ENCODE measurements at places on chromosomes 4 and X. TPM values are rescaled to one million over a fixed set of nuclear protein-coding genes. Genes with fewer than 3 reads are reported as not detected.
A peak's percentile ranks its signal among the peaks of the same experiment; 100 is the strongest.

- DNase-seq: no peak
- no peak overlapping the region for H3K27ac ChIP-seq
- H3K27me3 ChIP-seq: no peaks in the 10 kb centered on the region
- no peak overlapping the region for H3K4me3 ChIP-seq
- no peaks in the 10 kb centered on the region for H3K36me3 ChIP-seq
Measured at GRCh38 chr4:183355405-183355804, 33.2 kb upstream of the CLDN24 start.

DNA sequence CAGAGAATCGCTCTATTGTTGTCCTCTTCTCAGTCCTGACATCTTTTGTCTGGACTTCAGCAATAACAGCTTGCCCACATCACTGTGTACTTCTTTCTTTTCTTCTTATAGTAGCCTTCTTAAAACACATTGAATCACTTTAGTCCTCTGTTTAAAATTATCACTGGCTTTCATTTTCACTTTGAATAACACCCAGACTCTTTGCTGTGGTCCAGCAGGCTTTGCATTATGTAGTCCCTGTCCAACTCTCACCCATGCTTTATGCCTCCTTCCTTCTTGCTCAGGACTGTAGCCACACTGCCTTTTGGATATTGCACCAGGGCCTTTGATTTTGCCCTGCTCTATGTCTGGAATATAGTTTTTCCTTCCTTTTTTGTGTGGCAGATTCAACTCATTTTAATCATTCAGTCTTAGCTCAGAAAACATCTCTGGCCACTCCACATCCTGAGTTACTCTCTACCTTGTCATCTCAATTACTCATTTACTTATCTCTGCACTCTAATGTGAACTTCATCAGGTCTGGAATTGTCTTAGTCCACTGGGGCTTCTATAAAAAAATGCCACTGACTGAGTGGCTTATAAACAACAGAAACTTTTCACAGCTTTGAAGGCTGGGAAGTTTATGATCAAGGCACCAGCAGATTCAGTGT lies 168.2 kb downstream of the C4orf33 start:
- no peak overlapping the region for H3K27ac ChIP-seq
- H3K36me3 ChIP-seq: no peaks in the 10 kb centered on the region
- peaks cover 5% of the 10 kb centered on the region for H3K4me1 ChIP-seq
- no peak overlapping the region for H3K4me3 ChIP-seq

GRCh38 chr4:55763996-55764395 lies 55.6 kb upstream of the EXOC1L start:
- H3K27ac ChIP-seq: no peak overlapping the region
- no peaks in the 10 kb centered on the region for H3K36me3 ChIP-seq
- no peaks in the 10 kb centered on the region for H3K27me3 ChIP-seq
- H3K4me1 ChIP-seq: peaks cover 15% of the 10 kb centered on the region
- H3K4me3 ChIP-seq: no peak overlapping the region

DNA sequence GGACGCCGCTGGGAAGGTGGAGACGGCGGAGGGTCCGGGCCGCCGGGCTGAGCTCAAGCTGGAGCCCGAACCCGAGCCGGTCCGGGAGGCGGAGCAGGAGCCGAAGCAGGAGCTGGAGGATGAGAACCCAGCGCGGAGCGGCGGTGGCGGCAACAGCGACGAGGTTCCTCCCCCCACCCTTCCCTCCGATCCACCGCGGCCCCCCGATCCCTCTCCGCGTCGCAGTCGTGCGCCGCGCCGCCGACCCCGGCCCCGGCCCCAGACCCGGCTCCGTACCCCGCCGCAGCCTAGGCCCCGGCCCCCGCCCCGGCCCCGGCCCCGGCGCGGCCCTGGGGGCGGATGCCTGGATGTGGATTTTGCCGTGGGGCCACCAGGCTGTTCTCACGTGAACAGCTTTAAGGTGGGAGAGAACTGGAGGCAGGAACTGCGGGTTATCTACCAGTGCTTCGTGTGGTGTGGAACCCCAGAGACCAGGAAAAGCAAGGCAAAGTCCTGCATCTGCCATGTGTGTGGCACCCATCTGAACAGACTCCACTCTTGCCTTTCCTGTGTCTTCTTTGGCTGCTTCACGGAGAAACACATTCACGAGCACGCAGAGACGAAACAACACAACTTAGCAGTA lies 483 bp downstream of the USP27X start:
- no peak for DNase-seq
- H3K36me3 ChIP-seq: peaks cover 2% of the 10 kb centered on the region
- no peak overlapping the region for H3K27ac ChIP-seq
- peaks cover 8% of the 10 kb centered on the region for H3K4me1 ChIP-seq
- H3K27me3 ChIP-seq: no peaks in the 10 kb centered on the region

- no peak overlapping the region for H3K27ac ChIP-seq
- H3K36me3 ChIP-seq: no peaks in the 10 kb centered on the region
- H3K4me3 ChIP-seq: no peak overlapping the region
- no peak for DNase-seq
- H3K4me1 ChIP-seq: no peaks in the 10 kb centered on the region
Measured at GRCh38 chr4:141614878-141615586, 21.4 kb upstream of the IL15 start.

- peaks cover 12% of the 10 kb centered on the region for H3K4me1 ChIP-seq
- no peak for DNase-seq
- peaks cover 25% of the 10 kb centered on the region for H3K36me3 ChIP-seq
- no peaks in the 10 kb centered on the region for H3K27me3 ChIP-seq
Measured at GRCh38 chr4:70761276-70761816, 39.6 kb downstream of the RUFY3 start.

DNA sequence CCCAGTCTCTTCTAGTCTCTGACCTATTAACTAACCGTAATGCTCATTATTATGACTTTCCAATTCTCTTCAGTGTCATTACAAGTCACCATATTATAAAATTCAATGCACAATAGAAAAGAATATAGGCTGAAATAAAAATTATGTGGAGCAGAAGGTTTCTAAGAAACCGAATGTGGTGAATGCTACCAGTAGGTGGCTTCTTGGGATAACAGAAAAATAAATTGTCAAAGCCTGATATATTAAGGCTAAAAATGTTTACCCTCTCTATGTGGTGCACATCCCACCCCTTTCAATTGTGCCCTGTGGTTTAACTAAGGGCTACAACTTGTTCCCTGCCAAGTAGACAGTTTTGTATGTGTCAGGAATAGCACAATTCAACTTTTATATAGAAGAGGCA lies 624.6 kb upstream of the TECRL start:
- H3K27ac ChIP-seq: no peak overlapping the region
- H3K4me3 ChIP-seq: no peak overlapping the region
- H3K36me3 ChIP-seq: no peaks in the 10 kb centered on the region

- H3K27me3 ChIP-seq: no peaks in the 10 kb centered on the region
- no peak for DNase-seq
Measured at GRCh38 chr4:146282657-146283056, 68.3 kb downstream of the REELD1 start.

- no peak overlapping the region for H3K27ac ChIP-seq
- no peaks in the 10 kb centered on the region for H3K36me3 ChIP-seq
- no peak for DNase-seq
- H3K4me3 ChIP-seq: no peak overlapping the region
Measured at GRCh38 chrX:115913575-115913974, 257.0 kb upstream of the AGTR2 start.

- H3K27ac ChIP-seq: peak overlapping the region; percentile 50
- H3K27me3 ChIP-seq: no peaks in the 10 kb centered on the region
- H3K4me1 ChIP-seq: peaks cover 13% of the 10 kb centered on the region
- DNase-seq: no peak
Measured at GRCh38 chrX:136710325-136710951, 62.5 kb downstream of the CD40LG start.

DNA sequence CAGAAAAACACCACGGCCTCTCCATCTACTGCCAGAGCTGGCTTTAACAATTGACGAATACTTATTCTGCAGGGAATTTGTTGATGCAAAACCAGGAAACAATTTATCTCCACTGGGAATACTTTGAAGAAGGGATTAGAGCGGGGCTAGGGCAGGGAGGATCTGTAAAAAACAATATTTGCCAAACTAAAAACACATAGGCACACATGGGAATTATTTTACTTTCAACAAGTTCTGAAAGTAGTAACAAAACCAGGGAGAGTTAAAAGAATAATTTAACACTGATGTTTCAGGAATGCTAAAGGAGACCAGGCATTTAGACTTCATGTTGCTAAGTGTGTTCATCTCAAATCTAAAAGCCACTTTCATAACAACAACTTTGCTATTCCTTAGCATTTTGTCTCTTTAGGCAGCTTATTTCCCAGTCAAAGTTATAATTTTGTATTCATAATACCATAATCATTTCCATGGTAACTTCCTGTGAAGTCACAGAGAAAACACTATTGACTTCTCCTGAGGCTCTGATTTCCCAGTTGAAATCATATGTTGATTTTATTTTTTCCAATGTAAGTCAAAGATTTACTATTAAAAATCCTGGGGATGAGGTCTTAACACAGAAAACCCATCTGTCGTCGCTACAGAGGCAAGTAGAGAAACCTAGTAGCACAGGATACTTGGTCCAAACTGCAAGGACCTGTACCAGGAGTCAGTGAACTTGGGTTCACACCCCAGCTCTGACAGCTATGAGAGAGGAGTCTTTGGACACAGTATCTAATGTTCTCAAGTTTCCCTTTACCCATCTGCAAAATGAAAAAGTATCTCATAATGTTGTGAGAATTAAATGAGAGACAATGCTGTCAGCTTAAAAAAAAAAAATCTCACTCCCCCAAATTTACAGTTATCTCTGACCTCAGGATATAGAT lies 69.3 kb downstream of the SH3RF1 start:
- H3K27ac ChIP-seq: peak overlapping the region; percentile 95
- peak overlapping the region; percentile 44 for H3K4me3 ChIP-seq
- H3K36me3 ChIP-seq: peaks cover 6% of the 10 kb centered on the region

DNA sequence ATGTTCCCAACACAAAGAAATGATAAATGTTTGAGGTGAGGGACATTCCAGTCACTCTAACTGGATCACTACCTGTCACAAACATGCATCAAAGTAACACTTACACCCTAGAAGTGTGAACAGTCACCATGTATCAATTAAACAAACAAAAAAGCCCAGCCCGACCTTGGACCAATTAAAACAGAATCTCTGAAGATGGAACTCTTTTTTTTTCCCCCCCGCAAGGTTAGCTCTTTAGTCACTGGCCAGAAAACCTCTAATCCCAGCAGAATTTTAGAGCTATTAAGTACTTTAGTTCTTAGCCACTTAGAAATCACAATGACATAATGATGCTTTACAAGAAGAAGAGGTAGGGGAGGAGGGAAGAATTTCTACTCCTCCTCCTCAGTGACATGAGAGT lies 154.5 kb downstream of the PALLD start:
- DNase-seq: no peak
- H3K36me3 ChIP-seq: peaks cover 7% of the 10 kb centered on the region
- H3K4me1 ChIP-seq: peaks cover 91% of the 10 kb centered on the region
- H3K27me3 ChIP-seq: no peaks in the 10 kb centered on the region
- peak overlapping the region; percentile 83 for H3K27ac ChIP-seq

GRCh38 chr4:123822353-123822752 lies 425.8 kb downstream of the SPRY1 start:
- H3K27ac ChIP-seq: peak overlapping the region; percentile 37
- no peak overlapping the region for H3K4me3 ChIP-seq
- peaks cover 2% of the 10 kb centered on the region for H3K36me3 ChIP-seq
- H3K4me1 ChIP-seq: peaks cover 45% of the 10 kb centered on the region

DNA sequence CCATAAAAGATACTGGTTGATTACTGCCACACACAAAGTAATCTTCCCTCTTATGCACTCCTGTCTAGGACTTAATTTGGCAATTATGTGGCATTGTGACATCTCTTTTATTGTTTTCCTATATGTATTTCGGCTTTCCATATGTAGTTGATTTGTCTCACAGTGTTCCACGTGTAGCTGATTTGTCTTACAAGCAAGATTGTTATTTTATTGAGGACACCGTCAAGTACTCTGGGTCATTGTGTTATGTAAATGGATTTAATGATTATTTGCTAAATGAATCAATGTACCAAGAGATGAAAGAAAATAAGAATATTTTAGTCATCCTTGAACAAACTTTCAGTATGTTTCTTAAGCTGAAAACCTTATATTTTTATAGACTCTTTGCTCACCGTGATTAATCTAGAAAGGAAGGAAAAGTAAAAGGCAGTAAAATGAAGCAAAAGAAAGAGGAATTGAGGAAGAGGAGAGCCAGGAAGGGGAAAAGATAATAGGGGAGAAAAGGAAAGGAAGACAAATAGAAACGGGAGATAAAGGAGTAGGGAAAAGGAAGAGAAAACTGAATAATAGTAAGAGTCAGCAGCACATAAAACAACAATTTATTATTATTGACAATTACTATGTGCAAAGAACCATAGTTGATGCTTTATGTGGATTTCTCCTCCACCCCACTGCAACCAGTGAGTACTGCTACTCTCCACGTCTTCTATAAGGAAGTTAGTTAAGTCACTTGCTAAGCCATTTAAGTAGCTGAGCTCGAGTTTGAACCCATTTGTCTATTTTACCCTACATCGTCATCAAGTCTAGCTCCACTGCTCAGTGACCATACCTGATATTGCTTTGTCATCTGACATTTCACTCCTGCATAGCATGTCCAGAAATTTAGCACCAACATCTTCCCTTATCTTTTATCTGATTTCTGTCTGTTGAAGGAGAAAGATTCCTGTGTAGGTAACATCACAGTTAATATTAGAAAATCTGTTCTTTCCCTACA lies 336.5 kb downstream of the BMPR1B start:
- DNase-seq: no peak
- H3K36me3 ChIP-seq: no peaks in the 10 kb centered on the region
- H3K4me1 ChIP-seq: peaks cover 9% of the 10 kb centered on the region
- H3K27me3 ChIP-seq: peaks cover 4% of the 10 kb centered on the region
- no peak overlapping the region for H3K27ac ChIP-seq

DNA sequence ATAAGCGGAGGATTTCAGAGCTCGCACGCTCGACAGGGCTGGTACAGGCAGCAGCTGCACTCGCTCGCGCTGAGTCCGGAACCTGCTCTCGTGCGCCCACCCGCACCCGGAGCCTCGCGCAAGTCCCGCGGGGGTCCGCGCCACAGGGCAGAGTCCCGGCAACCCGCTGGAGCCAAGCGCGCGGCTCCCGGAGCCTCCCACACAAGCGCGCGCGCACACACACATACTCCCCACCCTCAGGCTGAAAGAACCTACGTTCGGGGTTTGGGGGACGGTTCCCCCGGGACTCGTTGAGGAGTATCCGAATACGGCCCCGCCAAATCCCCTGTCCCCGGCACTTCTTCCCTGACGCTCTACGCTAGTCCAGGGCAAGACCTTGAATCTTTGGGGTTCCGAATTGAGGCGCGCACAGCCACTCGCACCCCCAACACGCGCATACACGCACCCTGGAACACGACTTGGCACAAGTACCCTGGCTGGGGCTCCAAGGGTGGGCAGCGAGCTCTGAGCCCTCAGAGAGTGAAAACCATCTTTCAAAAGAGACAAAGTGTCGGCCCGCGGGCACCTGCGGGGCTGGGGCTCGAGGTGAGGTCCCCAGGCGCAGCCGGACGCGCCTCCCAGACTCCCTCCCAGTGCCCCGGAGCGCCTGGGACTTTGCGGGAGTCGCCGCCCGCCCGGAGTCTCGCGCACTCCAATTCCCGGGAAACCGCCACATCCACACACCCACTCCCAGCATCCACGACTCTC lies 952 bp downstream of the ANOS1 start:
- no peaks in the 10 kb centered on the region for H3K36me3 ChIP-seq
- H3K4me3 ChIP-seq: peak overlapping the region; percentile 48

SRPK3 gene
- not detected for total RNA-seq

CENPVL1 gene
- not detected for total RNA-seq

VCX2 gene
- total RNA-seq: not detected

TMPRSS11F gene
- not detected for total RNA-seq

UGT2B15 gene
- total RNA-seq: not detected

IL13RA1 gene
- 78.7 TPM for total RNA-seq

TLR7 gene
- total RNA-seq: not detected

Data from osteocyte (in vitro differentiated cells).